ENCODE measurements at places on chromosomes 13 and 19.

DNA sequence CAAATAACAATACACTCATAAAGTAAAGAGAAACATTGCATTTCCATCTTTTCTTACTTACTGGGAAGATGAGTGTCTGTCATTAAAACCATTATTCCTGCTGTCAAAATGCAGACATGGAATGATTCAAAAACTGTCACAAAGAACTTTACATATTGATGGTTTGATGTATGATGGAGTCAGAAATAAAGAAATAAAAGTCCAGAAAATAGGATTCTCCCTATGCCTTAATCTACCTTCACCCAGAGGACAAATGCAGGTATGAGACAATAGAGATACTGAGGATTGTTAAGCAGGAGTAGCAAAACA, 656.1 kb downstream of the TBC1D4 start:
- no peak for DNase-seq

- DNase-seq, result peak; percentile 32
Observed at GRCh38 chr13:99312493-99312883, 5.3 kb upstream of the GPR183 start.

- no peak for DNase-seq
Observed at GRCh38 chr19:54451331-54451871, 2.4 kb downstream of the LENG8 start.

DNA sequence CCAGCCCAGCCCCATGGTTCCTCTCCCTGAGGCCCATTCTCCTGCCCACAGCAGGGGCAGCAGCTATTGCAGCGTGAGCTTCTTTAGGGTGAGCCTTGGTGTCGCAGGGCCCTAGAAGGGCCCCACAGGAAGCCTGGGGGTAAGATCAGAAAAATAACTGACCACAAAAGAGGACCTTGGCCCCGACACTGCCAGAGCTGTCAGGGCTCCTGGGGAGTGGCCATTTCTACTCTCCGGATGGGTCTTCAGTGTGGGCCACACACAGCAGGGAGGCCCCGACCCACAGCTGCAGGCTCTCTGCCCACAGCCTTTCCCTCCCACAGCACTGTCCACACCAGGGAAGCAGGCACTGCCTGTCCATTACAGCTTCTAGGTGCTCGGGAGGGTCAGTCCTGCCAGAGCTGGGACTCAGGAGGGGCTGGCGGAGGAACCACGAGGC, 3.5 kb upstream of the SIGLEC8 start:
- DNase-seq, result no peak

DNA sequence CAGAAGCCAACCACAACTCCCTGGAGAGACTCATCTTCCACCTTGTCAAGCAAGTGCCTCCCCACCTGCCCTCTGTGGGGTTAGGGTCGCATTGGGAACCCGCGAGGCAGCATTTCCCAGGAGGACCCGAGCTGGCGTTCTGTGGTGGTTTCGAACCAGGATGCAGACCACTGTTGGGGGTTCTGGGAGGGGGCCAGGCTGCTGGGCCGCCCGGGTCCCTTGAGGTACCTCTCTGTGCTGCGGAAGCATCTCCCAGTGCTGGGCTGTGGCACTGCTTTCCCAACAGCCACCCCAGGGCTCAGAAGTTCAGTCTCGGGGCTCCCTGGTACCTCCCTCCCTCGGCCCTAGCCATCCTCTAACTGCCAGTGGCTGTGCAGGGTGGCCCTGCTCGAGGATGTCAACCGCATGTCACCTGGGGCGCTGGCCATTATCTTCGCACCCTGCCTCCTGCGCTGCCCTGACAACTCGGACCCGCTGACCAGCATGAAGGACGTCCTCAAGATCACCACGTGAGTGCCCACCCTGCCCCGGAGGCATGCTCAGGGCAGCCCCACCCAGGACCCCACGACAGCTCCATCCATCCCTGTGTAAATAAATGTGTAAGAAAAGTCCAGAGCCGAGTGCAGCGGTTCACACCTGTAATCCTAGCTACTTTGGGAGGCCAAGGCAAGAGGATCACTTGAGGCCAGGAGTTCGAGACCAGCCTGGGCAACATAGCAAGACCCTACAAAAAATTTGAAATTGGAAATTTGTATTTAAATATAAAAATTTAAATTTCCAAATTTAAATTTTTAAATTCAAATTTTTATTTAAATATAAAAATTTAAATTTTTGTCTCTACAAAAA, 8.2 kb upstream of the USE1 start:
- DNase-seq, result no peak

DNA sequence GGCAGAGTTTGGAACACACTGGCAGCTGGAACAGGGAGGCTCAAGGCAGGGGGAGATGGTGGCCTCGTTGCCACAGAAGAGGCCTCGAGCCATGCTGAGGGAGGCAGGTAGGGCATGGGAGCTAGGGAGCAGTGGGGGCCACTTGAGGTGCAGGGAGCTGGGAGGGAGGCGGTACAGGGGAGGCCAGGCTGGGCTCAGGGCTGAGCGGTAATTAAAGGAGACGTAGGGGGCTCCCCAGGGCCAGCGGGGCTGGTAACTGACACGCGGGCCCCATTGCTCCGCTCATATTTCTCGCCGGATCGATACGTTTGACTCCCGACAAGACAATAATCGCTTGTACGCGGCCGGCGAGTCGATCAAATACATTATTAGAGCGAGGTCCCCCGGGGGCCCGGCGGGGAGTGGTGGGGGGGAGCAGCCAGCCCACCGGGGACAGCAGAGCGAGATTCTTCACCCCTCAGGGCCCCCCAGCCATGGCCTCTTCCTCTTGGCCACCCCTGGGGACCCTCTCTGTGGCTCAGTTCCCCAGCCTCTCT, 2.4 kb upstream of the POU2F2 start:
- no peak for DNase-seq

- no peak for DNase-seq
Observed at GRCh38 chr19:38711726-38712153, 32.5 kb downstream of the CAPN12 start.

GRCh38 chr19:13984186-13984585, 21.9 kb downstream of the RFX1 start:
- no peak for DNase-seq

GRCh38 chr13:74869846-74870245, 612.1 kb downstream of the TBC1D4 start:
- no peak for DNase-seq

- no peak for DNase-seq
Observed at GRCh38 chr13:110593430-110594130, 21.8 kb upstream of the NAXD start.

DNA sequence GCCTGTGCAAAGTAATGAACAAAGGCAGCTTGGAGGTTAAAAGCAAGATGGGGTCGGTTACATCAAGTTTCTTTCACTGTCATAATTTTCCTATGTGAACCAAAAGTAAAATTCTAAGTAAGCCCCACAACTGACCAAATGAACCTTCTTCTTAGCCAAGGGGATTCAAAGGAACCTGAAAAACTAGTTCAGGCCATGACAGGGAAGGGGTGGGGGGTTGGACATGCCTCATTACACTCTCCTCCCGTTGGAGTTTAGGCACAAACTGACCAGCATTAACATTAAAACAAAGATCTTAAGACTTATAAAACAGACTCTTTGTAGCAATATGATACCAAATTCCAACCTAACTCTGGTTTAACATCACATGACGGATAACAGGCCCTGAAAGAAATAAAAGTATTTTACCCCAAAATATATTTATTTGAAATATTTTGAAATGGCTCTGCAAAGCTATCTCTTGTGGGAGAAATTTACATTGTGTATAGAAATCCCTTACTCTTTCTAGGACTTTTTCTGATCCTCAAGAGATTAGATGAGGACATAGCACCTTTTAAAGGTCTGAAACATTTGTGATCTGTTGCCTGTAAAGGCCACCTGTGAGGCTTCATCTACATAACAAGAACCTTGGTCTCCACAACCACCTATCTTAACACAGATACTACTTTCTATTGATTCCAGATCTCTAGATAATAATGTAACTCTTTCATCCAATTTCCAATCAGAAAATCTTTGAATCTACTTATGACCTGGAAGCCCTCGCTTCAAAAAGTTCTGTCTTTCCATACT, 1829.0 kb upstream of the MIR17HG start:
- DNase-seq, result no peak

- peak; percentile 82 for DNase-seq
Observed at GRCh38 chr19:58575183-58576041, 2.3 kb upstream of the MZF1 start.

GRCh38 chr13:29008296-29008695, 188.2 kb downstream of the MTUS2 start:
- DNase-seq, result no peak

GRCh38 chr13:22091222-22091970, 420.5 kb downstream of the FGF9 start:
- no peak for DNase-seq

DNA sequence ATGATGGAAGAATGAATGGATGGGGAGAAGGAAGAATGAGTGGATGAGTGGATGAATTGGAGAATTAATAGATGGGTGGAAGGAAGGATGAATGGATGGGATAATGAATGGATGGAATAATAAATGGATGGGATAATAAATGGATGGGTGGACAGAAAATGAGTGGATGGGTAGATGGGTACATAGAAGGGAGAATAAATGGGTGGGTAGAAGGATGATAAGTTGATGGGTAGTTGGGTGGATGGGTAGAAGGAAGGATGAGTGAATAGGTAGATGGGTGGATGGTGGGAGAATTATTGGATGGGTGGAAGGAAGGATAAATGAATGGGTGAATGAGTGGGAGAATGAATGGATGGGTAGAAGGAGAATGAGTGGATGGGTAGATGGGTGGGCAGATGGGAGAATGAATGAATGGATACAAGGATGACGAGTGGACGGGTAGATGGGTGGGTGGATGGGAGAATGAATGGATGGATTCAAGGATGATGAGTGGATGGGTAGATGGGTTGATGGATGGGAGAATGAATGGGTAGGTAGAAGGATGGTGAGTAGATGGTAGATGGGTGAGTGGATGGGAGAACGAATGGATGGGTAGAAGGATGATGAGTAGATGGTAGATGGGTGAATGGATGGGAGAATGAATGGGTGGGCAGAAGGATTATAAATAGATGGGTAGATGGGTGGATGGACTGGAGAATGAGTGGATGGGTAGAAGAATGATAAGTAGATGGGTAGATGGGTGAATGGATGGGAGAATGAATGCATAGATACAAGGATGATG, 15.9 kb downstream of the VSTM2B start:
- DNase-seq, result no peak

DNA sequence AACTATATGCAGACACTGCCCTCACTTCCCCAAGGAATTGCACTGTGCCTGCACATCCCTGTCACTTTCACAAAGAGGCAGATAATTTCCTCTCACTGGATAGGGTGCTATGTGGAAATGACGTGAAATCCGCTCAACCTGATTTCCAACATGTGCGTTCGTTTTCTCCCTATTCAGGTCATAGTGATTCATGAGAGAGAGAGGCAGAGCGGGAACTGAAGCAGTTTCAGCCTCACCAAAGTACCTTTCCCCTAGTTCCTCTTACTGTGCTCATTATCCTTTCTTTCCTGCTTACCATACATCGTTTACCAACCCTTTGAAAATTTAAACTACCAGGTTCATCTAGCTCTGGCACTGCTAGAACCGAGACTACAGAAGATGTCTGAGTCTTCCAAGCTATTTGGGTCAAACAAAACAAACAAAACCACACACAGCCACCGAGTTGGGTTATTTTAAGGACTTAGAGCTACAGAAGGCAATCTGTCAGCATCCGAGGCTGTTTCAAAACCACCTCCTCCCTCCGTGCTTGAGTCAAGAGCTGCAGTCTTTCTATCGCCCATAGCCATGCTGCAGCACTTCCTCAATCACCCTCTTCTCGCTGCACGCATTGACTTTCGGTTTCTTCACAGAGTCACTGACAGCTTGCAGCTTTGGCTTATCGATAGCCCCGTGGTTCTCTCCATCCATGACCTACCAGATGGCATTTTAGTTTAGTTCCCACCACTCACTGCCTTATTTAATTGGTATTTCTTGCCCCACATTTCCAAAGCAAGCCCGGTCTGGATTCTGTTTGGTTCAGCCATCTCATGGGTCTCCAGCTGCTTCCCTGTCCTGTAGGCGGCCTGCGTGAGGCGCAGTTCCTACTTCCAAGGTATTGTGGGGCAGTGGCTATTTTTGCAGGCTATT, 1395.8 kb downstream of the EFNB2 start:
- DNase-seq, result peak; percentile 60

DNA sequence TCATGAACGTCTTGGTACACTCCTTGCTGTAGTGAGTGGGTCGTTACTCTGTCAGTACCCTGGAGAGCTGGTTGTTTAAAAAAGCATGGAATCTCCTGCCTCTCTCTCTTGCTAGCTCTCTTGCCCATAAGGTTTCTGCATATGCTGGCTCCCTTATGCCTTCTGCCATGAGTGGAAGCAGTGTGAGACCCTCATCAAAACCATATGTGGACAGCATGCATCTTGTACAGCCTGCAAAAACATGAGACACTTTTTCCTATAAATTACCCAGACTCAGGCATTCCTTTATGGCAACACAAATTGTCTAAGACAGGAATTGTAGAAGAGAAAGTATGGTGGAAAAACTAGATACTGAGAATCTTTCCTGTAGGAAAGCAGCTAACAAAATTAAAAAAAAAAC, 516.3 kb downstream of the SLITRK6 start:
- no peak for DNase-seq

DNA sequence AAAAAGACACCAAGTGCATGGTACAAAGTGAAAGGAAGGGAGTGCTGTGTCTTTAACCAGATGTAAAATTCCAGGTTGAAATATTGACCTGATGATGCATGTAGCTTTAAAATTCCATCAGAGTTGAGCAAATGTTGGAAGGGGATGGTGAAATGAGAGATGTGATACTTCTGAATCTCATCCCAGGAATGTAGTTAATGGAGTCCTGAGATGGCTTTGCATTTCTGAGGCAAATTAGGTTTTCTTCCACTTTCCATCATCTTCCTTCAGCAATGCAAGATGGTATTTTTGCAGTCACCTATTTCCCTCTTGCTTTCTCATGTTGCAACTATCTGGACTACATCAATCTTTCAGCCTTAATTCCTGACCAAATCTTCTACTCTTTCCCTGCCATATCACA, 194.1 kb upstream of the MIR17HG start:
- DNase-seq, result no peak

- DNase-seq, result no peak
Observed at GRCh38 chr13:33319859-33320258, 34.3 kb upstream of the STARD13 start.

GRCh38 chr13:99796175-99796819, 175.3 kb downstream of the ZIC5 start:
- no peak for DNase-seq

Measured in activated naive CD4-positive, alpha-beta T cell treated with Interleukin-2 at 50 U/mL for 16 hours (primary cell).